ENCODE measurements at places on chromosomes 7 and 10.

GRCh38 chr7:73423519-73424488 lies 9.8 kb upstream of the FZD9 start:
- DNase-seq: no peak

DNA sequence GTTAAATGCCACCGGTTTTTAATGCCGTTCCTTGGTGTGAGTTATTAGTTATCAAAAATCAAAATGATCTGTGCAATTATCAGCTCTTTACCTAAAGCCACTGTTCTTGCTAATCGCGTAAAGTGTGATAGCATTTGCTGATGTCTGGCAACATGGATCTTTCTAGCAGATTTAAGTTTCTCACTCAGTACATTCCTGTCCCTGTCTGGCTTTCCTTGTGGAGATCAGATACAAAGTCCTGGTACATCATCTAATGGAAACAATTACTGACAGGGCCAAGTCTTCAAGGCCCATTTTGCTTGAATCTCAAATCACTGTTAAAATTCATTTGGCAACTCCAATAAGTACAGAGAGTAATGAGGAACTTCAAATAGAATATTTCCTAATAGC lies 755.7 kb downstream of the AUTS2 start:
- no peak for DNase-seq

GRCh38 chr7:64429232-64429631 lies 115.5 kb downstream of the ZNF736 start:
- no peak for DNase-seq

DNA sequence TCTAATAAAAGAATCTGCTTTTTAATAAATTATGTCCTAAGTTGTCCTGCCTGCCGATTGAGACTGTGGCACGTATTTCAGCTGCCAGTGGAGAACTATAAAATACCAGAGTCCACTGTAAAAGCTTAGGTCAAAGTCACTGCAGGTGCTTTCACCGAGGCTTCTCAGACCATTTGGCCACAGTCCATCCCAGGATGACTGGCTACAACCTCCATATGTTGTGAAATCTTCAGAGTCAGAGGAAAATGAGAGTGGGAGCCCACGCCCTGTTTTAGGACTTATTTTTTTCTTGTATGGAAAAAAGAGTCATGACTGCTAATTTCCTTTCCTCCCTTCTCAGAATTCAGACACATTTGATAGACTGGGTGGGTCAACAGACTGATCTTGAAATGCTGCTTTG lies 182.9 kb downstream of the ANK3 start:
- no peak for DNase-seq

DNA sequence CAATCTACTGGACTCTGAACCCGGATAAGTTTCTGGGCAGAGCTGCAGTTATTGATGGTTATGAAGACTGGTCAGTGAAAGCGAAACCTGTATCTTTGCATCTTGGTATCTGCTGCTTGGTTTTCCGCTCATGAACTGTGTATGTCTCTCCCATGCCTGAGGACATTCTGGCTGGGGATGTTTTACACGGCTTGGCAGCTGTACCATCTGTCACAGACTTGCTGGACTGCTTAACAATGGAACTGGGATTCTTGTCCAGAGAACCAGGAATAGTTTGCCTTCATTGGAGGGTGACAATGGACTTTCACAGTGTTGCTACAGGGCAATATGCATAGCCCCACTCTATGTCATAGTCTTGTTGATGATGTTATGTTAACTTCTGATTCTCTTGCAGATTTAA lies 119.9 kb upstream of the TMEM106B start:
- DNase-seq: no peak

GRCh38 chr10:87761892-87762291 lies 56.1 kb downstream of the ATAD1 start:
- DNase-seq: peak; percentile 63

DNA sequence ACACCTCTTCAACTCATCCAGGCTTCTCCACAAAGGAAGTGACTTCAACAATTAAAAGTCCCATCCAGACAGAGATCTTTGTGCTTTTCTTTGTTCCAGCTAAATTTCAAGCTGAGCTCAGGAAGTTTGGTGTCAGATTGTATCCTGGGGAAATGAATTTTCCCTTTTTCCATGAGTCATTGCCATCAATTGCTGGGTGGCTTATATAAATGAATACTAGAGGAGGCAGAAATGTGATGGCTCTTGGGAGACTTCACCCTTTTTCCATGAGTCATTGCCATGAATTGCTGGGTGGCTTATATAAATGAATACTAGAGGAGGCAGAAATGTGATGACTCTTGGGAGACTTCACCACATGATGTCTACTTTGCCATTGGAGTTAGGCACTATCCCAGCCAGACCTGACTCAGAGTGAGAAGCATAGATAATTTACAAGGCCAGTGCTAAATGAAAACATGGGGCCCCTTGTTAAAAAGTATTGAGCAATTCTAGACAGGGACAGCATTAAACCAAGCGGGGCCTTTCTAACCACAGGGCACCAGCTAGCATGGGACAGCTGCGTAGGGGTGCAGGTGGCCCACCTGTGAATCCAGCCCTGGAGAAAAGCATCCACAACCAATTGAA lies 339.2 kb upstream of the PODXL start:
- no peak for DNase-seq

DNA sequence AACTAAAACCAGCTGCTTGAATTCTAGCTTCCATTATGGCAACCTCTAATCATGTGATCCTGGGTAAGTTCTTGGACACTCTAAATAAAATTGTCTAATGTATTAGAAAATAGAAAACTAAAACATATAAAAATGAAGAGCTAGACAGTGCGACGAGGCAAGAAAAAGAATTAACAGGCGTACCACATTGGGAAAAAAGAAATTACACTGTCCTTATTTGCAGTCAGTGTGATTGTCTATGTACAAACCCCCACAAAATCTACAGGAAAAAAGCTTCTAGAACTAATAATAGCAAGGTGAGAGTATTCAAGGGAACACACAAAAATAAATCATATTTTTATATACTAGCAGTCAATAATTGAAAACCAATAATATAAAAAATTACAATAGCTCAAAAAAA lies 625.6 kb upstream of the MKI67 start:
- DNase-seq: no peak

DNA sequence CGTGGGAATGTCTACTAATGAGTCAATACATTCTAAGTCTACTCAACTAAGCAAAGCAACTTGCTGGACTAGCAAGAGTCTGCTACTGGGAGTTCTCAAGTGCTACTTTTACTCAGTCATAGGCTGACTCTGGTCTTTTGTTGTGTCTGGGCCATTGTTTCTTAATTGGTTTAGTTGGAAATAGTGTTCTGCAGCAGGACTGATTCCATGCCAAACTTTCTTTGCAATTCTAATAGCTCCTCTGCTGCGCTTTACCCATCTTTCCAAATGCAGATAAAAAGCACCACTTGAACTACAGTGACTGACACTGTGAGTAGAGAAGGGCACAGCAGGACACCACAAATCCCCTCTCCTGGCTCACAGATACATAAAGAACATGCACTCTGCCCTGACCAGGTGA lies 125.7 kb downstream of the CD36 start:
- no peak for DNase-seq
